Thoracic aorta (tissue), 2 donors: ENCODE measurements at places on chromosomes 13 and 19.

GRCh38 chr19:3145909-3146676 lies 10.3 kb downstream of the GNA15 start:
- no peak for DNase-seq
- no peaks in the 10 kb centered on the region for H3K36me3 ChIP-seq
- H3K27ac ChIP-seq, result no peak overlapping the region
- no peaks in the 10 kb centered on the region for H3K27me3 ChIP-seq
- H3K4me1 ChIP-seq, result peaks cover 3% of the 10 kb centered on the region

GRCh38 chr13:45704854-45705695 lies 3.0 kb downstream of the CBY2 start:
- DNase-seq, result no peak
- H3K4me1 ChIP-seq, result no peaks in the 10 kb centered on the region
- no peak overlapping the region for H3K27ac ChIP-seq
- H3K36me3 ChIP-seq, result no peaks in the 10 kb centered on the region
- no peaks in the 10 kb centered on the region for H3K27me3 ChIP-seq

DNA sequence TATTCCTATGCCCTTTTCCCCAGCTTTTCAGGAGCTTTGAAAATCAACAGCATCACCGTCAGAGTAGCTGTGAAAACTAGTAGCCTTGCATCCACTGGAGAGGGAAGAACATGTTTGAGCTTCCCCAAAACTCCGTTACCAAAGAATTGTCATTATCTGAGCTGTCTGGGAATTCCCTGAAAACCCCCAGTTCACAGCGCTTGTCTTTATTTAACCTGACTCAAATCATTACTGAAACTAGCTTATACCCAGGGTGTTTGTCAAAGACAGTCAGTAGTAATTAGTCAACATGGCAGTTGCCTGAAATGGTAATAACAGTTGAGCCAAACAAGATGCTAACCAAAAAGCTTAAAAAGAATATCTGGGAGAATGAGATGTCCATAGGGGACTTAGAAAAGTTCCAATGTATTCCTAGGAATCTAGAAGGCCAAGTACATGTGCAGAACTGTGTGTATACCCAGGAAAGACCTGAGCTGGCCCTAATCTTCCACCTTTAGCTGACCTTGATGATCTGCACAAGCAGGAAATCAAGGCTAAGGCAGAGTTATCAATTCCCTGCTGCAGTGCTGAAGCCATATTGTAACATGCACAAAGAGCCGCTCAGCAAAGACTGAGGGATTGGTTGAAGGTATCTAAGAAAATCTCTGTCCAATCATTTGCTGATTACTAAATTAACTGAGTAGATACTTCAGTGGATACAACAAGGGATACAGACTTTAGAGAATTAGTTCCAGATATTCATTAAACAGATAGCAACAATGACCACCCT lies 130.8 kb downstream of the KL start:
- no peak for DNase-seq
- no peaks in the 10 kb centered on the region for H3K4me1 ChIP-seq
- no peak overlapping the region for H3K4me3 ChIP-seq
- H3K27me3 ChIP-seq, result no peaks in the 10 kb centered on the region
- H3K27ac ChIP-seq, result no peak overlapping the region

- H3K4me1 ChIP-seq, result no peaks in the 10 kb centered on the region
- H3K27ac ChIP-seq, result no peak overlapping the region
- H3K4me3 ChIP-seq, result no peak overlapping the region
- no peaks in the 10 kb centered on the region for H3K36me3 ChIP-seq
- no peaks in the 10 kb centered on the region for H3K27me3 ChIP-seq
- DNase-seq, result no peak
Observed at GRCh38 chr13:112003941-112004340, 63.0 kb upstream of the SOX1 start.
